ENCODE measurements at places on chromosomes 12 and 14. TPM values are rescaled to one million over a fixed set of nuclear protein-coding genes. Genes with fewer than 3 reads are reported as not detected.

DNA sequence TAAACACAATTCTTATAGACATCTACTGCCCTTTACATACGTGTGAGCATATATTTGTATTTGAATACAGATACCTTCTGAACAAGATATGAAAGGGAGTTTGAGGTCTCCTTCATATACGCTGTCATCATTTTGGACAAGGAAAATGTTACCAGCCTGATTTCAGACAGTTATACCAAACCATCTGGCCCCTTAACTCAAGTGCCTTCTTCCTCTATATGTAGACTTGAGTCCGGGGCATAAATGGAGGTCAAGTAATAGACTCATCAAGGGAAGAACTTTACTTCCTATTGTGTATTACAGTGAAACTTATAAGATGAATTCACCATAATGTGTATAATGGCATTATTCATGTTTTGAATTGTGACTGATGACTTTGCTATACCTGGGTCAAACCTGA, 52.2 kb downstream of the FAR2 start:
- DNase-seq, result no peak

DNA sequence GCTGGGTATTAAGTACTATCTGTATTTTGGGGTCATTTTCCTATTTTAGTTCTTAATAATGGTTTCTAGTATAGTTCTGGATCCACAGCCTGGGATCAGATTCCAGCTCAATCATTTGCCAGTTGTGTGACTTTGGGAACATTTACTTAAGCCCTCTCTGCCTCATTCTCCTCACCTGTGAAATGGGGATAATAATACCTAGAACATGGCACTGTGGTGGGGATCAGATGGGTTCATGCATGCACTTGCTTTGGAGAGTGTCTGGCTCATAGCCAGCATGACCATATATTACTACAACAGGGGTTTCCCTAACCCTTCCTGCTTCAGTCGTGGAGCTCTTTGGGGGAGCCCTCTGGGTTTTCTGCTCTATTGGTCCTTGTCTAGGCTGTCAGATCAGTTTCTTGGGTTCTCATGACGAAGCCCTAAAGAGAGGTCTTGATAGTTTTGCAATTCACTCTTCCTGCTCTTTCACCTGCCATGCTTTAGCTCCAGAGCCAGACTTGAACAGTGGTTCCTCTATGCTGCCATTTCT, 34.1 kb upstream of the SMOC1 start:
- DNase-seq, result no peak

GRCh38 chr12:2559931-2560330, 234.8 kb upstream of the FKBP4 start:
- DNase-seq, result no peak

Gene WDR20
- total RNA-seq, result 40.8 TPM

GRCh38 chr12:3456809-3457208, 34.2 kb upstream of the PRMT8 start:
- DNase-seq, result no peak

DNA sequence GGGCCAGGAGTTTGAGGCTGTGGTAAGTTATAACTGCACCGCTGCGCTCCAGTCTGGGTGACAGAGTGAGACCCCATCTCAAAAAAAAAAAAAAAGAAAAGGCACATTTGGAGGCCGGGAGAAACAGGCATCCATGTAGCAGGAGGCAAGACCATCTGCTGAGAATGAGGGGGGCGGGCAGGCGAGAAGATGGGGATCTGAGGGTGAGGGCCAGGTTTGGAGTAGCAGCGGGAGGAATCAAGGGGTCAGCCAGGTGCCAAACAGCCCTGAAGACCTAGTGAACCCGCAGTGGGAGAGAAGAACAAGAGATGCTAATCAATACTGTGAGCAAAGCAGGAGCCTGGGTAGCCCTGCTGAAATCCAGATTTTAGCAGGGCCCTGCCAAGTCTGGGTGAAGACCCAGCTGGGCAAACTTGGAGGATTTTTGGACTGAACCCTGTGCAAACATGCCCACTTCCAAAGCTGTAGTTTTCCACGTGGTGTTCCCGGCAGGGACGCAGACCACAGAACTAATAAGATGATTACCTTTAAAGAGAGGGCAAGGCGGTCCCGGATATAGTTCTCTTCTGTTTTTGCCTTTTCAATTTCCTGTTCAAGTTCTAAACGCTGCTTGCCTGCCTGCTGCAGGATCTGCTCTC, 61.0 kb downstream of the NIN start:
- DNase-seq, result no peak

- DNase-seq, result peak; percentile 57
Observed at GRCh38 chr12:113226696-113227568, 5.7 kb downstream of the TPCN1 start.

DNA sequence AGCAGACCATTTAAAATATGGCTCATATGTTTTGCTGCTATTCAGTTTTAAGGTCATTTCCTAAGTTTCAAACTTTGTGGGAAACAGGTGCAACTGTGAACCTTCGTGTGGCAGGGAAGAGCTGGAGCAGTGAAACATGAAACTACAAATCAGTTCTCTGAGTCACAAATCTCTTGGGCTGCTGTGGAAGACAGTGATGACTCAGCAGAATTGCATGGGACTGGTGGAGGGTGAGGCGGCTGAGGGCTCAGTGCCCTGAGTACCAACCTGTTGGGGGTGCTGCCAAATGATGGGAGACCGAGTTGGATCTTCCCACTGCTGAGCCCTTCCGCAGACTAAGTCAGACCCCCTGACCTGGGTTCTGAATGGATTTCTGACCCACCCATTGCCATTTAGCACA, 8.4 kb upstream of the CALM1 start:
- DNase-seq, result no peak

- no peak for DNase-seq
Observed at GRCh38 chr12:68565391-68565903, 45.3 kb upstream of the RAP1B start.

Gene DPPA3
- not detected for total RNA-seq

- no peak for DNase-seq
Observed at GRCh38 chr14:101634850-101635748, 73.8 kb downstream of the DIO3 start.

Gene ENDOU
- not detected for total RNA-seq
